ENCODE measurements at places on chromosomes 7 and 10. TPM values are rescaled to one million over a fixed set of nuclear protein-coding genes. Genes with fewer than 3 reads are reported as not detected.

The ACSM6 gene
- not detected for total RNA-seq

The COL1A2 gene
- total RNA-seq: 0.16 TPM

The CALN1 gene
- total RNA-seq: not detected

The CFAP46 gene
- total RNA-seq: 1.7 TPM

The CDK14 gene
- 0.37 TPM for total RNA-seq

The AMZ1 gene
- total RNA-seq: not detected

All from A549 treated with DMSO at 1 μM for 4 hours (cell line).